ENCODE measurements at places on chromosomes 4 and X.

- no peak for DNase-seq
These were observed 20.1 kb upstream of the SASH3 start for GRCh38 chrX:129759576-129760061.

DNA sequence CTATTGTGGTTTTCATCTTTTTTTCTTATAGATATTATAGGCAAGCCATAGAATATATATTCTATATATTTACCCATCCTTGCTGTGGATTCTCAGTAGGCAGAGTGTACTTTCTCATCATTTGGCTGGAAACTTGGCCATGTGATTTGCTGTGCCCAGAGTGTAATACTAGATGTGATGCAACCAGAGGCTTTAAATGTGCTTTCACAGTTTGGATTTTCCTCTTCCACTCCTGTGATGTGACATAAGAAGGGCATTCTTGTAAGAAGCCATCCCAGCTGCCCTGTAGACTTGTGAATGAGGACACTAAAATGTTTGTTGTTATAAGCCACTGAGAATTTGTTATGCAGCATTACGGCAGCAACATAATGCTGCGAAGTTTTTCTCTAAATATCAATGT, 10.4 kb upstream of the HPGDS start:
- no peak for DNase-seq

GRCh38 chr4:7199129-7199725, 6.9 kb downstream of the SORCS2 start:
- no peak for DNase-seq

- DNase-seq, result no peak
These were observed 4.1 kb downstream of the OPHN1 start for GRCh38 chrX:68429216-68429615.

DNA sequence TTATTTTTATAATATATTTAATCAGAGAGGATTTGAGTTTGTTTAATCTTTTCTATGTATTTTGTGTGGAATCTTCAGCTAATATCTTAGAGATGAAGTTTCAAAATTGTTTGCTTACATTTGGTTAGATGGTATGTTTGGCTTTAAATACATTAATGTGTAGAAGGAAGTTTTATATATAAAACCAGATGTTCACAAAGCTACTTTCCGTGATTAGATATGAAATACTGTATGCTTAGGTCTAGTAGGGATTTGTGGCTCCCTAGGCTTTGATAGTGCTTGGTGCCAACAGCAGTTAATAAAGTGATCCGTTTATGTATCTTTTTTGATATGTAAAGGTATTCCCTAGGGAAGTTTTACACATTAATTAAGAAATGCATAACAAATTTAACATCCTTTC, 223.0 kb downstream of the ARHGAP10 start:
- DNase-seq, result no peak

- no peak for DNase-seq
These were observed 133.8 kb upstream of the ANKRD50 start for GRCh38 chr4:124846306-124846705.

DNA sequence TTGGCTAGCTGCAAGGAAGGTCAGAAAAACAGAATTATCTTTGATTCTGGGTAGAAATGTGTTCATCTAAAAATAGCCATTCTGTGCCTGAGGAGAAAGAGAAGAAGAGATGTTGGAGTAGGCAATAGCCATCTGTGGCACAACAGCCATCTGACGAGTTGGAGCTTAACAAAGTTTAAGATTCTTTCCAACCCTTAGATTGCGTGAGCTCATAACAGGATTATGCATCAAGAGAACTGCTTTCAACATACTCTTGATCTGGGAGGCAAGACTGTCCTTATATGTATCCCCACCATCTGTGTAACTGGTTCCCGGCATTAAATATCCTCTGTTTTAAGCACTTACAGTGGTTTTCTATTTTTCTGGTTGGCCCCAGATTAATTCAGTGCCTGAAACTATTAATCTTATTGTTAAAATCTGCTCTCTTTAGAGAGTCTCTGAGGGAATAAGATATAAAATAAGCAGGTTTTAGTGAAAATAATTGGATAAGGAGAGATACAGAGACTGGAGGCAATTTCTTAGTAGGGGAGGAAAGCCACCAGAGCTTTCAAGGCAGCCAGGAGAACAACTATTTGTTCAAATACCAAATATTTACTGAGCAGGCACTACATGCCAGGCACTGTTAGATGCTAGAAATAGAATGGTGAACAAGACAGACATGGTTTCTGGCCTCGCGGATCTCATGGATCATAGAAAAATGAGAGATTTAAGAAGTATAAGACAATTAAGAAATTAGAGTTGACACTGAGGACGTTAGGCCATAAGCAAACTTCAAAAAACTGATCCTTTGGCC, 398.0 kb downstream of the SMARCA1 start:
- no peak for DNase-seq

DNA sequence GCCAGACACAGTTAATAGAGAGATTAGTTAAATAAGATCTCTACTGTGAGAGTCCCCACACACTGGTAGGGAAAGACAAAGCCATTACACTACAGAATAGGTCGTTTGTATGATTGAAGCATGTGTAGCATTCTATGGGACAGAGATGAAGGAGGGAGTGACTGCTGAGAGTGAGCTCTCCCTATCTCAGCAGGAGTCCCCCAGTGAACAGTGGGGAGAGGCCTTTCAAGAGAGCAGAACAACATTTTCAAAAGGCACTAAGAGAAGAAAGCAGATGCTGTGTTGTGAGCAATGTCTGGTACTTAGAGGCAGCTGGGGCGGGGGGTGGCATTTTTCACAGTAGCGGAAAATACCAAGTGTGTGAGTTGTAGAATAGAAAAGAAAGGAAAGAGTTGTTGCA, 413.6 kb downstream of the AFF2 start:
- no peak for DNase-seq

DNA sequence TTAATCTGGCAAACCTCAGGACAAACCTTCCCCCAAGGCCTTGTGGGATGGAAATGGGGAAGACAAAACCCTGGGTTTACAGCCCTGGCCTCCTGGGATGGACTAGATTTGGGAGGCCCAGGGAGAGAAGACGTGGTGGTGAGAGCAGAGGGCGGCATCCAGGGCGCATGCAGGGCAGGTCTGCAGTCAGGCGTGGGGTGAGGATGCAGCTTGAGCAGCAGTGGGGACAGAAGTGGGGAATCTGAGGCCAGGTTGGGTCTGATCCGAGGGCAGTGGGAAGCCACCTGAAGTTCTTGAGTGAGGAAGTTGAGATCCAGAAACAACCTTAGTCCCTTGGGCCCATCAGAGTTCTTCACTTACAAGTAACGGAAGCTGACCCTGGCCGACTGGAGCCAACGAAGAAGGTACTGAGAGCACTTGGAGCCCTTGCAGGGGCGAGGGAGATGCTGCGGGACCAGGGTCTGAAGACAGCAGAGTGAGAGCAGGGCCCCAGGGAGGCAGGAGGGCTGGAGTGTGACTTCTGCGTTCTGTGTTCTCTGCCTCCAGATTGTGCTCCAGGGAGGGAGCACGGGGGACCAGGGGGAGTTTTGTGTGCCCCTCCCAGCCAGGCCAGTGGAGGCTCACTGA, 42.0 kb upstream of the GPR78 start:
- DNase-seq, result no peak

DNA sequence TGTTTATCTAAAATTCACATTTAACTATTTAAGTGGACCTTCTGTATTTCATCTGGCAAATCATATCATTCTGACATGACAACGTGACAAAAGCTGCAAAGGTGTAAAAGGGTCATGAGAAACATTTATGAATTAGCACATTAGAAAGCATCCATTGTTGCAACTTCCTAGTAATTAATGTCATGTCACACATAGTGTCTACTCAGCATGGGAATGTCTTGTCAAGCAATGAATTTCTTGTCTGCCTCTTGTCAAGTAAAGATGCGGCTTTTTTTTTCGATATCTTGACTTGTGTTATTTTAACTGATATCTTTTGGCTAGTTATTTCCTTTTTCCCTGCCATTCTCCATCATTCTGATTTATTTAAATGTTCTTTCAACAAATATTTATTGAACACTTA, 463.5 kb upstream of the CXorf51B start:
- DNase-seq, result no peak

DNA sequence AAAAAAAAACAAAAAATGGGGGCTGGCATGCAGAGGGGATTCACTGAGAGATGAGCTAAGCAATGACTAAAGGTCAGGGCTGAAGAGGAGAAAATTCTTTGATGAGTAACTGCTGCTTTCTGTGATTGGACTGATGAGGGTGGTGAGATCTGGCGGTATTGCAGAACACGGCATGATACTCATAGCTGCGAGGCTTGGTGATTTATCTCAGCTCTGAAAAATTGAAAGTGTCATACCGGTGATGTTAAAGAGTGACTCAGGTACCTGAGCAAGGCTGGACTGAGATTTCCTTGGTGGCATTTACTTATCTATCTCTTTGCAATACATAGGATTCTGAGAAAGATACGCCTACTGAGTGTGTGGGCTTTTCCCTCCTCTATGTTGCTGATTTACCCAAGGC, 204.1 kb upstream of the DDX53 start:
- no peak for DNase-seq

- DNase-seq, result no peak
These were observed 15.8 kb downstream of the UBE2K start for GRCh38 chr4:39713691-39714090.

DNA sequence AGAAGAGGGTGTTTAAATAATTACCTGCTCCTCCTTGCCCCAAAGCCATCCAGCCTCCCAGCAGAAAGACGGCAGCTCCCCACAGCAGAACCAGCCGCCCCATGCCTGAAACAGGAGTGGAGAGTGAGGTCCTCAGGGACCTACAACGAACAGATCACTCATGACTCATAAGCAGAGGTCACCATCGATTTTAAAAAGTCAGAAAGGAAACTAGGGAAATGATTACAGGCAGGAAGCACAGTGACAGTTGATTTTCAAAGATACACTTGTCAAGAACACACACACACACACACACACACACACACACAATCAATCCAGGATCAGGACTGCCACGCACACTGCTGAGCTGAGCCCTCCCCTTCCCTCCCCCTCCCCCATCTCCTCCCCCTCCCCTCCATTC, at the start of gene CRLF2:
TSS of gene CRLF2 (minus strand) at position 118 of the 400 bp plus-strand sequence. CDS start at position 103, 15 bp downstream.
- no peak for DNase-seq

DNA sequence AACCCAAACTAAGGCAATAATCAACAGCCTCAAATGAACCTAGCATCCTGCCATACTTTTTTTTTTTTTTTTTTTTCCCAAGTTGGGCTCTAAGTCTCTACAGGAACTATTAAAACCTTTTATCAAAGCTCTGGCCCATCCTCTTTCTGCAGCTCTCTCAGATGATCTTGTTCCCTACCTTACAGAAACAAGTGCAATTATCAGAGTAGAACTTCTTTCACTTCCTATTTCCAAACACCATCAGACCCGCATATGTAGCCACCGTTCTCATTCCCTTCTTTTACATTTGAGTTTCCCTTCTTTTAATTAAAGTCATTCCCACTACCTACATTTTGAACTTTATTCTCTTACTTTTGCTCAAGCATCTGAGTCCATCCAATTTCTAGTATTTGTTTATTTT, 690.6 kb downstream of the DMD start:
- DNase-seq, result no peak

DNA sequence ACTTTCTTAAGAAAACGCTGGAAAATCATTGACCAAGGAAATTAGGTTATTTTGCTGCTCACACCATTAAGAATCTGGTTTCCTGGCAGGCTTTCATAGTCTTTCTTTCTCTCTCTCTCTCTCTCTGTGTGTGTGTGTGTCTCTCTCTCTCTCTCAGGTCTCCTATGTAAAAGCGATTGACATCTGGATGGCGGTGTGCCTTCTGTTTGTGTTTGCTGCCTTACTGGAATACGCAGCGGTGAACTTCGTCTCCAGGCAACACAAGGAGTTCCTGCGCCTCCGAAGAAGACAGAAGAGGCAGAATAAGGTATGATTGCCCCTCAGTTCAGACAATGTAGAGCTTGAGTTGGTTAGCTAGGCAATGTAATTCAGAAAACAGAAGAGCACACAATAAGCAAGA, 161.2 kb downstream of the GLRA2 start:
- DNase-seq, result no peak

- DNase-seq, result no peak
These were observed 11.9 kb downstream of the STARD8 start for GRCh38 chrX:68659385-68659784.

- no peak for DNase-seq
These were observed 38.9 kb downstream of the WDR1 start for GRCh38 chr4:10077483-10078335.

- no peak for DNase-seq
These were observed 90.4 kb downstream of the SLC16A2 start for GRCh38 chrX:74511704-74512103.

DNA sequence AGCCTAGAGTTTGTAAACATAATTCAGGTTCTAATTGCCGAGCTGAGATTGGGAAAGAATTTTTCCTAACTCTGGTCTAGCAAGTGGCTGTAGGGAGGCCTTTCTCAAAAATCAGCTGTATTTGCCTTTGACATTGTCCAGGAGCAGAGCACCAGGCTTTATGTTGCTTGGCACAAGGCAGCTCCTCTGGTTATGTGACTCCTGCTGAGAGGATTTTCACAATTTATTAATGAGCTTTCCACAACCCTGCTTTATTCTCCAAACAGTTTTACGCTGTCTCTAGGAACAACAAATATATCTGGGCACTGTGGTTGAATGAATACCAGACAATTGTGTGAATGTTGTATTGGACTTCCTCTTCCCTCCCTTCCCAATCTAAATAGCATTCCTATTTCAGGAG, 14.9 kb downstream of the LSM6 start:
- DNase-seq, result no peak

DNA sequence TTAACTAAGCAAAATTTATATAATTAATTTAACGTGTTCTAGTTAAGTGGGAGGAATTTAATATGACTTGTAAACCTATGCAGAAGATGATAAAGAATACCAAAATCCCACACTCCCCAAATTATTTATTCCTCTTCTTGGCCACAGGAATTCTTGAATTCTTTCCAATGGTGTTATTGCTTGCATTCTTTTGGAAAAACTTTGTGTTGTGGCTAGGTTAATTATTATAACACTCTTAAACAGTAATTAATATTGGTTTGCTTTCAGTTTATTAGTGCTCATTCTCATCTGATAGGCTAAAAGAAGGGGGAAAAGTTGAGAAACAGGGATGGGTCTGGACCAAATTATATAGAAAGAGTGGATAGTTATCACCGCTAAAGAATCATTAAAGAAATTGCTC, 141.5 kb upstream of the PABPC4L start:
- no peak for DNase-seq

- no peak for DNase-seq
These were observed 145.4 kb downstream of the PTTG2 start for GRCh38 chr4:38105475-38106220.

Data from activated T-cell treated with anti-CD3 and anti-CD28 coated beads for 48 hours (primary cell).